ENCODE measurements at places on chromosomes 2 and 18.

DNA sequence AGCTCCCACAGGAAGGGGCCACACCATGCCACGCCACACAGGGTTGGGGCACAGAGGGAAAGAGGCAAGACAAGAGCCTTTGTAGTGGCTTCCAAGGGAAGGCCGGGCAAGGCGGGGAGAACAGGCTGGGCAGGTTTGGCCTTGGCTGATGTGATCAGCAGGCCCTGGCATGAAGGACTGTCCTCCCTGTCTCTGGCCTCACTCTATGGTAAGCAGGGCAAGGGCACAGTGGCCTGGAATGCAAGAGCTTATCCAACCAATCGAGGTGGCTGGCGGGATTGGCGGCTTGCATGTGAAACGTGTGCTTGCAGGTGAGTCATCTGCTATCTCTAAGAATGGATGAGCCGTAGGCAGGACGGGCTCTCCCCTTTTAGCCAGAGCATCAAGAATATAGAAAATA lies 6.4 kb upstream of the ATP9B start:
- no peak for DNase-seq

- no peak for DNase-seq
These were observed 523.3 kb upstream of the SLC8A1 start for GRCh38 chr2:40975151-40975550.

- no peak for DNase-seq
These were observed 329.7 kb upstream of the CNTNAP5 start for GRCh38 chr2:123695426-123695825.

DNA sequence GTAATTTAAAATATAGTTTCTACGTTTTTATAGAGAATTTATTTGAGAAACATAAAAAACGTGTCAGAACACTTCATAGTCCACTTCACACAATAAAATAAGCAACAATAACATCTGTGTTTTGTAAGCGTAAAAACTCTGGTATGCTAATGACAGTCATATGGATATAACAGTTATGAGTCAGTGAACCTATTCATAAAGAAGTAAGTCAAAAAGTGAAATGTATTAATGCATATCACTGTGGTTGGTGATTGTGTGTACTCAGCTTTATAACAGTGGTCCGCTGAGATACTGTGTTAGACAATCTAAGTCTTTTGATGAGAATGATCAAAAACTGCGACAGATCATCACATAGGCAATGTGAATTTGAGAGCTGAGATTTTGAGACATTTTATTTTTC lies 153.2 kb downstream of the WDR7 start:
- DNase-seq: no peak

DNA sequence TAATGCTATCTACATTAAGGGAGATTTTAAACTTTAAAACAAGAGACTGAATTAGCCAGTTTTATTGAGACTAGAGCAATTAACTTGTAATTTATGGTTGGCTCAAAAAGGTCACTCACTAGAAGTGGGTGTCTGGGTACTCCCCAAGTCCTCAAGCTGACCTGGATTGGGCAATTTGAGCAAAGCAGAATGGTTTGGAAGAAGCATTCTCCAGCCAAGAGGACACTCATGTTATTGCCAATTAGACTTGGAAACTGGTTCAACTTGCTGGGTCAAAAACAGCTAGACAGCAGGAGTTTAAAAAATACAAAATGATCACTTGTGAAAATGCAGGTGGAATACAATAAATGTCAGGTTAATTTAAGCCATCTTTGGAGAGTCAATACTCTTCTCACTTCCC lies 29.5 kb upstream of the MYO1B start:
- DNase-seq: peak; percentile 57

DNA sequence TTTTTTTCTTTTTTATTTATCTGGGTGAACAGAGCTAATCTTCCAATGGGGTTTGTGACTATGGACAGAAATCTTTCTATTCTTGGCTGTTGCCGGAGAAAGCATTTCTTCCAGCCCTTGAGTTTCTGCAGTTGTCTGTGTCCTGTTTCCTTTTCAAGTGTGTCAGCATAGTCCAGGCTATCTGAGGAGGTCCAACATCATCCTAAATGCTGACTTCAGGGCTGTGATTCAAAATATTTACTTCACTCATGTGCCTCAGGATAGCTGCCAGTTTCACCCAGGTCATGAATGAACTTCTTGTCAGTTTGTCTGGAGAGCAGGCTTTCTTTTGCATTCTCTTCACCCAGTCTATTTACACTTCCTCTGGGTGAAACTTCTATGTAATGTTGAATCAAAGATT lies 27.9 kb downstream of the ITGAV start:
- no peak for DNase-seq
